Stimulated activated CD4-positive, alpha-beta T cell treated with anti-CD3 and anti-CD28 coated beads, Interleukin-4, amount 100 ng/mL, for 4 hours (primary cell): ENCODE measurements at places on chromosomes 2 and 18.

GRCh38 chr2:143068509-143068908 lies 60.7 kb upstream of the ARHGAP15 start:
- no peak for DNase-seq

GRCh38 chr2:1974397-1974796 lies 230.1 kb upstream of the PXDN start:
- no peak for DNase-seq

DNA sequence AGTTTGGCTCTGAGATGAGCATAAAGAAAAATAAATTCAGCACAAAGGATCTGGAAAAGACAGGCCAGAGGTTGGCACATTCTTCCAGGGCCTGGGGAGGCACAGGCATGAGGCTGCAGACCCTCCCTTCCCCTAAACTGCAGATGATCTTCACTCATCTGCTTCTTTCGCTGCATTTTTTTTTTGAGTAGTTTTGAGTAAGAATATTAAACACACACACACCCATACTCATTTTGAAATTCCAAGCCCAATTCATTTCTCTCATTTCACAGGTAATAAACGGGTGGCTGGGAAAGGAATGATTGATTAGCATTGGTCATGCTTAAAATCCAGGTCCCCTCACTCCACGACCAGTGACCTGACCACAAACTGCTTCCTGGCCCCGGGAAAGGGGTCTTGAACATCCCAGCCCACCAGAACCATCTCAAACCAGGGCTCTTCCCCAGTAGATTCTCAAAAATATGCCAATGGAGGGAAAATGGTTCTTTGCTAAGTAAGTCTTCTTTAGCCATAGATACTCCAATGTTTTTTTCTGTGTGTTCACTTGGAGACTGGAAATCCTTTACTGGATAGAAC lies 219.6 kb downstream of the ANAPC1 start:
- no peak for DNase-seq

DNA sequence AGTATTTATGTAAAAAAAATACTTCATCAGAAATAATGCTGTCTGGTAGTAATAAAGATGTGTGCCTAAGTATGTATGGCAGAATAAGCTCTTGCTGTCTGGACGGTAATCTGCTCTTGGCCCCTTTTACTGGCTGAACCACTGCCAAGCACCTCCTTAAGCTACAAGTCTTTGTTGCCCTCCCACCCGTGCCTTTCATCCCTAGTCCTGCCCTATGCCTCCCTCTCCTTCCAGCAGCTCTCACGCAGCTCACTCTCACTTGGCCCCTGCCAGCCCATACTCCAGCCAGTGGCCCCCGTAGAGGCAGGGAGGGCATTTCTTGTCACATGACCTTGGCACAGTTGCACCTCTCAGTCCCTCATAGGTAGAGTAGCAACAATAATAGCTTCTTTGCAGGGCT lies 54.5 kb upstream of the NPAS2 start:
- no peak for DNase-seq

- DNase-seq = no peak
These were observed 66.7 kb upstream of the RPL31 start for GRCh38 chr2:100935372-100935752.

DNA sequence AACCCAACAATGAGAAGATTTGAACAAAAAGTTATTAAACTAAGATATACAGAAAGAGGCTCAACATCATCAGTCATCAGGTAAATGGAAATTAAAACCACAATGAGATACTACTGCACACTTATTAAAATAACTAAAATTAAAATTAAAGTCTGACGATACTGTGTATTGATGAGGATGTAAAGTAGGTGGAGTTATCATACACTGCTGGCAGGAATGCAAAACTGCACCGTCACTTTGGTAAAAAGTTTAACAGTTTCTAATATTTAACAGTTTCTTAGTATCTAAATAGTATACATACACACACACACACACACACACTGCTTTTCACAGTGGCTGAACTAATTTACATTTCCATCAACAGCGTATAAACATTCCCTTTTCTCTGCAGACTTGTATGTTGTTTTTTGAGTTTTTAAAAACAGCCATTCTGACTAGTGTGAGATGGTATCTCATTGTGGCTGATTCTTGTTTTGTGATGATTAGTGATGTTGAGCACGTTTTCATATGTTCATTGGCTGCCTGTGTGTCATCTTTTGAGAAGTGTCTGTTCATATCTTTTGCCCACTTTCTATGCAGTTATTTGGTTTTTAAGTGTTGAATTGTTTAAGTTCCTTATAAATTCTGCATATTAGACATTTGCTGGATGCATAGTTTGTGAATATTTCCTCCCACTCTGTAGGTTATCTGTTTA lies 726.9 kb upstream of the CHAC2 start:
- no peak for DNase-seq

DNA sequence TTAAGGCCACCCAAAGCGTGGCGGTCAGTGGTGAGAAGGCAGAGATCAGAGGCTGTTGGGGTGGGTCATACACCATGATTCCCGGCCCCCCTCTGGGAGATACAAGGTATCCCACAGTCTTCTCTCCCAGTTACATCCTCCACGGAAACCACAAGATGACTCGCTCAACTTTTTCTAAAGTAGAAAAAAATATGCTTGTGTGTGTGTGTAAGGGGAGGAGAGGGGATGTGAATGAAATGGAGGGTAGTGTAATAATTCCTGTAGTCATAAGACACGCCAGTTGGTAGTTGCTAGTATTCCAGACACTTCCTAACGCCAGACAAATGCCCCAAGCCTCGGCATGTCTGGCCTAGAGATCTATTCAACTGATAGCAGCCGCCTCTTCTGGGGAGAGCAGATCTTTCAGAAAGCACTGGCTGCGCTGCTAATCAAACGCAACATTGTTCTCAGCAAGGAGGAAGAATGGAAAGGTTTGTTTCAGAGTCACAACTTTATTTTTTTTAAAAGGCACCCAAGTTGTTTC lies 143.5 kb downstream of the TGIF1 start:
- DNase-seq = no peak

DNA sequence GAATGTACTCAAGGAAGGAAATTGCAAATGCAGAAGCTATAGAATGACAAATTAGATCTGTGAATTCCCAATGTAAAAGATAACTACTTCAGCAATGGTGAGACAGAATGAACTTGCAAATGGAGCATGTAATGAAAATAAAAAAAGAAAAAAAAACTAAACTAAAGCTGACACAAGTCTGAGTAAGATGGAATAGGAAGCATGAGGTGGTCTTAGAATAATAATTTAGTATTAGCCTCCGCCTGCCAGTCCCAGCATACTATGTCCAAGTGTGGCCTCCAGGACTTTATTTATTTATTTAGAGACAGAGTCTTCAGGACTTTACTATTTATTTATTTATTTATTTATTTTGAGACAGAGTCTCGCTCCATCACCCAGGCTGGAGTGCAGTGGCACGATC lies 37.4 kb upstream of the SLC39A10 start:
- DNase-seq = no peak

GRCh38 chr2:205913668-205914067 lies 172.3 kb downstream of the INO80D start:
- no peak for DNase-seq

DNA sequence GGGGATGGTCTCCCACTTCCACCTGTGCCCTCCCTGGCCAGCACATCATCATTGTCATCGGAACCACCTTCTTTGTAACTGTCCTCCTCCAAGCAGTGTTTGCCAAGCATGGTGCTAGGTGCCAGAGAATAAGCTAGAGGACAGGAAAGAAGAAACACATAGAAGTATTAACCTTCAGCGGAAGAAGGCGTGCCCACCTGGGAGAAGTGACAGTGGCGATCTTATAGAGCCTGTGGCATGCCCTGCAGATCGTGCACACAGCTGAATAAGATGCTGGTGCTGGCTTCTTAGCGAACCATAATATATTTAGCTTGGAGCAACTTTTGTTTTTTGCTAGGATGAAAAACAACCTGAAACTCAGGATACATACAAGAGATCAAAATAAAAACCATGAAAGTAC lies 148.0 kb downstream of the FAM210A start:
- DNase-seq = no peak

- DNase-seq = no peak
These were observed 11.8 kb downstream of the DBI start for GRCh38 chr2:119378566-119378965.

DNA sequence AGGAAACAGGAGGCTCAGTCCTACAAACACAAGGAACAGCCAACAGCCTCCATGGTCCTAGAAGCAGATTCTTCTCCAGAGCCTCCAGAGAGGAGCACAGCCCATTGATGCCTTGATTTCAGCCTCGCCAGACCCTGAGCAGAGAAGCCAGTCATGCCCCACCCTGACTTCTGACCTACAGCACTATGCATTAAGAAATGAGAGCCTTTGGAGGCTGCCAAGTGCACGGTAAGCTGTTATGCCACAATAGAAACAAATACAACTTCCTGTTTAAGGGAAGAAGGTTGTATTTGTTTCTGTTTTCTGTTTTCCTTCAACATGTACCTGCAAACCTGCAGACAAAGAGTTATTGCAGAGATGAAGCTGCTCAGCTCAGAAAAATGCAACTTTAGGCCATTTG lies 181.3 kb upstream of the AGAP1 start:
- no peak for DNase-seq

DNA sequence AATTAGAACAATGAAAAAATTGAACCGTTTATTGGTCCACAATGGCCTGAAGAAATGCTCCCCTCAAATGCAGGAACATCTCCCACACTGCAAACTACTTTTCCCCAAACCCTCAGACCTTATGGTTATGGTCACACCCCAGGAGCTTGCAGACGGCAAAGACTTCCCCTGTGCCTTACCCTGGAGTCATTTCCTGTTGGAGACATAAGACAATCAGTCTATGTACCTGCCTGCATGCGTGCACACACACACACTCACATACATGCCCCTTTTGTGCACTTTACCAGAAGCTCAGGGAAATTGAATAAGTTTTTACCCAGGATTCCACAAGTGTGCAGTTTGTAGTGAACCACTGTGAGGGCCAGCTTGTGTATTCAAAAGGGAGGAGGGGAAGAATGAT lies 281.9 kb upstream of the CELF4 start:
- no peak for DNase-seq

GRCh38 chr18:79873449-79874110 lies 75.8 kb downstream of the KCNG2 start:
- no peak for DNase-seq

DNA sequence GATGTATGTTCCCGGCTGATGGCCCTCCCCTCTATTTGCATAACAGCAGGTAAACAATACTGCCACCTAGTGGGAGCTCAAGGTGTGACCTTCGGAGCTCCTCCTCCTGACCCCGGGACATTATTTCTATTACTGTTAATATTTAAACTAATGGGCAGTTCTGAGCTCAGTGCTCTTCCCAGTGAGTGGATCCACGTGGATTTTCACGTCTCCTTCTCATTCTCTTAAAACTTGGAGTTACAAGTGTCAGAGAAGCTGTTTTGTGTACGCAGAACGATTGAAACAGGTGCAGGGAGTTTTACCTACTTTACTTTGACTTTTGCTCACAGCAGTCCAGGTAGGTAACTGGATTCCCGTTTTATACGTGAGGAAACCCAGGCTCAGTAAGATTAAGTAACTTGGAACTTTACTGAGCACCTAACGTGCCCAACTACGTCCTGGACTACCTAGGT lies 127.3 kb downstream of the PRKCE start:
- DNase-seq = peak; percentile 54

DNA sequence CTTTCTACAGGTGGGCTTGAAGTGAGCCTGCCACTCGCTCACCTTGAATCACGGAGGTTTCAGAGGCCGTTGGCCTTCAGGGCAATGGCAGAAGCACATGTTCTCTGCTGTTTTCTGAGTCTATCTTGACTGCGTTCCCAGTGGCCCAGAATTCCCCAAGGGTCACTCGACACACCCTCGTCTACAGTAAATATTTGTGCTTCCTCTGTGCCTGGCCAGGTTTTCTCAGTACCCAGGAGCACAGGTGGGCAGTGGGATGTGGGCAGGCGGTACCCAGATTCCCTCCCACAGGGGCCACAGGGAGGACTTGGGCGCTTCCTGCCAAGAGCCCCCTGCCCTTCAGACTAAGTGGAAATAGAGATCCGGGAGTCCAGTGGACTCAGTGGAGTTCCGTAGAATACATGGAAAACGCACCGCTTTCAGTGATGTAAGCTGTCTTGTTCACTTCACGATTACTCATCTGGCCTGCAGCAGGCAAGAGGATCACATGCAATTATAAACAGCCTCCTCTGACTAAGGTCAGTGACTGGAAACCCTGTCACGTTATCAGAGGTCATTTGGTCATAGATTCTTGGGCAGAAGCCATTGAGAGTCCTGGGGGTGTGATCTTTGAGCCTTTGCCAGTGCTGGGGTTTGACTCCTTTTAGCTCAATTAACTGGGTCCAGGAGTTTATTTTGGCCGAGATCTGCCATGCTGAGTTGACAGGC lies 179.8 kb downstream of the NEDD4L start:
- no peak for DNase-seq

GRCh38 chr2:237244976-237245646 lies 159.4 kb downstream of the COPS8 start:
- DNase-seq = no peak

DNA sequence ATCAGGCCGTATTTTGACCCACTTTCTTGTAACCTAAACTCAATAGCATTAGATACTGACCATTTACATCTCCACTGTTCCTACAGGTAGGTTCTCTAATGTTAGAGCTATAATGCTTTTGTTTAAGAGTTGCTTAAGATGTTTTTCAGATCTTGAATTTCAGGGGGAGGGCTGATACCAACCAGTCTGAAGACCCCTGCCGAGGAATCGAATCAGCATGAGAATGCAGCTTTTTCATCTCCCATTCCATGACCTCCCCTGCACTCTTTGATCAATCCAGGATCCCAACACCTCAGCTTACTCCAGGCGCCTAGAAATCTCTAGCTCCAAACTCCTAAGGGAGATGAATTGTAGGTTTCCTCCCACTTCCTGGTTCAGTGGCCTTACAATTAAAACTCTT lies 120.5 kb upstream of the MC4R start:
- no peak for DNase-seq
